ENCODE measurements at places on chromosomes 3 and 15.

DNA sequence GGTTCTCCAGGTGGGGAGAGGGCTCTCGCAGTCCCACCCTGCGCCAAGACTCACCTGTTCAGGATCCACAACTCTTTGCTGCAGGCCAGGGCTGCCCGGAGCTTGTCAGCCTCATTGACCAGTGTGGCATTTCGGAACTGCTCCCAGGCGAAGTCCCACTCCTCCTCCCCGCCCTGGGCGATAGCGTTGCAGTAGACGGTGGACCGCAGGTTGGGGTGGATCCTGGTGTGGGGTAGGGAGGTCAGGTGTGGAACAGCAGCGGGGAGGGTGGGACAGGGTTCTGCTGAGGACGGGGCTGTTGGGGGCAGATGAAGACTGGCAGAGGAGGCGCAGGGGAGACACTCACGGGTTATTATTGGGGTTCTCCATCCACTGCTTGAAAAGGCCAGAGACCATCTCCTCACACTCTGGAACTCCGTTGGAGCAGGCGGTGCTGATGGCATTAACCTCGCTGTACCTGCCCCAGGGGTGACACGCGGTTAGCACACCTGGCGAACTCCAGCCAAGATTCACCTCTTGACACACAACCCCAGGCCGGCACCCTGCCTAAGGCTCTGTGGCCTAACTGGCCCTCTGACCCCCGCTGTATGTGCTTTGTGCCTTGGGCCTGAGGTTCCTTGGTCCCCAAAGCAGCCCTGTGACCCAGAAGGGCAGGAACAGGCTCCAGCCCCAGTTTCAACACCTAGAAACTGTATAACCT lies 16.1 kb downstream of the MESP2 start:
- no peak for DNase-seq

GRCh38 chr3:164155400-164155799 lies 922.9 kb downstream of the SI start:
- no peak for DNase-seq

GRCh38 chr3:41029356-41029755 lies 169.9 kb upstream of the CTNNB1 start:
- DNase-seq: no peak

- peak; percentile 63 for DNase-seq
These were observed 11.4 kb upstream of the CYP11A1 start for GRCh38 chr15:74378848-74379247.

GRCh38 chr3:30688776-30689641 lies 82.6 kb downstream of the TGFBR2 start:
- DNase-seq: peak; percentile 43

- no peak for DNase-seq
These were observed 19.8 kb downstream of the MAPKBP1 start for GRCh38 chr15:41794081-41794480.

GRCh38 chr3:128340904-128341555 lies 125.7 kb downstream of the DNAJB8 start:
- DNase-seq: no peak

DNA sequence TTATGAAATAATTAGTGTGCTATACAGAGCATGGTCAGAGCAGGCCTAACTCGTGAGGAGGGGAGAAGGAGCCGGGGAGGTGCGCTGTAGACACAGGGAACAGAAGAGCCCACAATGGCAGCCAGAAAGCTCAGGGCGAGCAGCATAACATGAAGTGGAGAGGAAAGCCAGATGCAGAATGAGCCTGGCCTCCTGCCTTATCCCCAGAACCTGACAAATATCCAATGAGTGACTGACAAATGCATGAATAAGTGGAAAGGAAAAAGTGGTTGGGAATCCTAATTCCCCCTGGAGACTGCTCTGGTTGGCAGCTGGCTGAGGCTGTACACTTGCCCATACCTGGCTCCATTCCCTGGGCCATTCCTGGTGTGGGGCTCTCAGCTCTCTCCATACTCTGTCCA lies 9.2 kb upstream of the MST1R start:
- no peak for DNase-seq

GRCh38 chr15:36653851-36654250 lies 74.4 kb downstream of the CDIN1 start:
- DNase-seq: no peak

- no peak for DNase-seq
These were observed 31.5 kb upstream of the TM4SF4 start for GRCh38 chr3:149442851-149443544.

DNA sequence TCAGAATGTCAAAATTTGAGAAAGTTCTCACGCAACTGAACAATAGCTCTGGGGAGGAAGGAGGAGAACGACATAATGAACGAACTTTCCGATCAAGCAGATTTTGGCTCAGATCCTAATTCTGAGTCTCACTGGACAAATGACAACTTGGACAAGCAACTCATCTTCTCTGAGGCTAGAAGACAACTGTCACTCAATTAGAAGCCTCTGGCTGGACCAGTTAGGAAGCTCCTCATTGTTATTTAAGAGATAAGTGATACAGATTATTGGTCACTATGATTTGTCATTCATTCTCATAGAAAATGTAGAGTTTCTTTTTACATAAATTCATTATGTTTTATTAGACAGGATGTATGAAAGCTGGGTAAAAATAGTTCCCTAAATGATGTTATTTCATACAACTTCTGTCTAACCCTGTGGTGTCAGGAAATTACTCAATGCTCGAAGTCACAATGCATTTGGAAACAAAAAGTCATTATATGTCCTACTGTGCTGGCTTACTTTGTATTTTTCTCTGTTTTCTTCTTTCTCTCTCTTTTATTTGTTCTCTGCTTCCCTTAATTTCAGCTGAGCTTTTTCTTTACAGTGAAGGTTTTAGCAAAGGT lies 11.0 kb upstream of the C3orf49 start:
- DNase-seq: no peak

GRCh38 chr3:161153480-161153879 lies 48.3 kb upstream of the B3GALNT1 start:
- DNase-seq: no peak

DNA sequence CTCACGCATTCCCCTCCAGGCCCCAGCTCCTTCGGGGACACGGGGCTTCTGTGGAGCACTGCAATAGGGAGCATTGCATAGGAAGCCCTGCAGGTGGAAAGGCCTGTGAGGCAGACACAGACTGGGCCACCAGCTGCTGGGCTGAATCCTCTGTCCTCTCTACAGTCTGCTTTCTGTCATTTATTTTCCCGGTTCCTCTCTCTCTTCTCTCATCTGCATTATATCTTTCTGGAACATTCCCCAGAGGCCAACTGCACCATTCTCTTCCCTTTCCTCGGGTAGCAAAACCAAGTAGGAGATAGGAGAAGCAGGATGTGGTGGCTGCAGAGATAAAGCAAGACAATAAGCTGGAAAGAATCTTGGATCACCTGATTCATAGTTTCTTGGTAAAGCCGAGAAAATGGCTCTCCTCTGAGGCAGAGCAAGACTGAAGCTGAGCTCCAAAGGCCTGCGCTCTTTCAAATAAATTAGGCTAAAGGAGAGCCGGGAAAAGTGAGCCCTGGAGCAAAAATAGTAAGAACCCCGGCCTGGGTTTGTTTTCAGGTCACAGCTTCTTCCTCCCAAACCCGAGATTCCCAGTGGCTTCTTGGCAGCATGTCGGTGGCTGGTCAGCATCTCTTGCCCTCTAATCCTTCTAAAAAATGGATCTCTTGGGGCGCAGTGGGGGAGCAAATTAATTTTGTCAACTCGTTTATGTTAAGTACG lies 5.3 kb downstream of the TM4SF4 start:
- no peak for DNase-seq

- no peak for DNase-seq
These were observed 39.5 kb upstream of the ATP2C1 start for GRCh38 chr3:130854208-130854864.

- no peak for DNase-seq
These were observed 68.2 kb downstream of the SUMF1 start for GRCh38 chr3:4398941-4399245.

GRCh38 chr3:138429665-138430064 lies 4.8 kb upstream of the ESYT3 start:
- no peak for DNase-seq

DNA sequence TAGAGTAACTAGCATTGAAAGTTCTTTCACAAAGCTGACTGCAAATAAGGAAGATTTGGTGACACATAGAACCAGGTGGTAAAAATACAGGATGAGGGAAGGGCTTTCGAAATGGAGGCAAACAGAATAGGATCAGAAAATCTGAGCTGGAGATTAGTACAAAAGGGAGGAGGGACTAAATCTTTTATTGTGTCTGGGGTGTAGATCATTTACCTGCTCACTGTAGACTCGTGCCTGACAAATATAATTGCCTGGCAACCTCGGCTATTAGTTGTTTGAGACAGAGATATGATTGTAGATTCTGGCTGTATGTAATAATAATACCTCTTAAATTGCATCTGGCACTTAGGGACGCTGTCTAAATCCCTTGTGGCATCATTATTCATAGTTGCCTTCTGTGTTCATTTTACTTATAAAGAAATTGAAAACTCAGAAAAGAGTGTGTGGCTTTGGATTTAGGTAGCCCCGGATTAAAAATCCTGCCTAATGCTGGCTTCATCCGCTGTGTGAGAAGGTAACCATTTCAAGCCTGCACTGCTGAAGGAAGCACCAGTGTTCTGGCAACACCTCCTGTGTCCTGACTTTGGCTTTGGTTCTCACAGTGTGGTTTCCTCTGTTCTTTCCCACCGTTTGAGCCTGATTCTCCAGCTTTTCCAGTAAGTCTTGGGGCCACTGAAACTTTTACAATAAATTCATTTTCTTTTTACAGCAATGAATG lies 25.0 kb upstream of the GPR160 start:
- DNase-seq: peak; percentile 33

DNA sequence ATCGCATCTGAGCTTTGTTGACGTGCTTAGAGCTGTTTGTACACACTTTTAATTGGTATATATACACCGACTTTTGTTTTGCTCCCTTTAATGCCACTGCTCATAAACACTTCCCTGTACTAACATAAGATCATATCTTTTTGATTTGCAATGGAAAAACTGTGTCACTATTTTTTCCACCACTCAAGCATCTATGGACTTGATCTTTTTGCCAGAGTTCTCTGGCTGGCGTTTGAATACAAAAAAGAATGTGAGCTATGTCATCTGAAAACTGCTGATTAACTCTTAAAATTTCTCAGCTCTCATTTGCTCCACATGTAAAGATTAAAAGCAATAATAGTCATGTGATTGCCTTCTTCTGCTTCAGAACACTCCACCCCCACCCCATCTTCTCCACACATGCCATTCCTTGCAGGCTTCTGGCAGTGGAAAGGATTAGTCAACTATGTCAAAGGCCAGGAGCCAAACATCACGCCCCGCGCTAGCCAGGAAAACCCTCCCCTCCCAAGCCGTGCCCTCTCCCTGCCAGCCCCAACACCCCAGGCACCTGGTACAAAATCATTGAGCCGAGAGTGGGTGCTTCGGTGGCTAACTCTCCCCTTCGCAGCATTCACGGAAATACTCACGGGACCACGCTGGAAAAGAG lies 123.4 kb upstream of the MEF2A start:
- DNase-seq: no peak

- no peak for DNase-seq
These were observed 52.6 kb downstream of the TM4SF18 start for GRCh38 chr3:149280671-149281349.

DNA sequence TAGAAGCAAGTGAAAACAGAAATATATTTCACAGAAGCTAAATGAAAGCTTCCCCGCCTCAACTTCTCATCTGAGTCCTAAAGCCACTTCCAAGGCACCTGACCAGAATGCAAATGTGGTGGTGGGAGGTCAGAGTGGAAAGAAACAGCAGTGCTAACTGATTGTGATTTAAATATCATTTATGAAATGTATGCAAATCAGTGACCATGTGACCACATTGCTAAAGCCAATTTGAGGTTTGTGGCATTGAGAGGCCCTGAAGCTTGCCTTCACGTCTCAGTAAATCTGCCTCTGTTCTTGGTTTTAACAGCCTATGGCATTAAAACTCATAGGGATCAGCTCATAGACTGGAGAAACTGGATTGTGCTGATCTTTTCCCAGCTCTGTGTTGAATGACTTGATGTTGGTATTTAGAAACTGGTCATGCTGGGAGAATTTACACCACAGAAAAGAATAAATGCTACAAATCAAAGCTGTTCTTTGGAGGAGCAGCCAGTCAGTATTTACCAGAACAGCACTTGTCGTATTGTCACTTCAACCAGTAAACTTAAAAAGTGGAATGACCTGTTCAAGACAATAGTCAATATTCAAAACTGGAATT lies 481.4 kb upstream of the ALCAM start:
- no peak for DNase-seq

GRCh38 chr3:149657321-149657925 lies 402 bp downstream of the WWTR1 start:
- DNase-seq: no peak

DNA sequence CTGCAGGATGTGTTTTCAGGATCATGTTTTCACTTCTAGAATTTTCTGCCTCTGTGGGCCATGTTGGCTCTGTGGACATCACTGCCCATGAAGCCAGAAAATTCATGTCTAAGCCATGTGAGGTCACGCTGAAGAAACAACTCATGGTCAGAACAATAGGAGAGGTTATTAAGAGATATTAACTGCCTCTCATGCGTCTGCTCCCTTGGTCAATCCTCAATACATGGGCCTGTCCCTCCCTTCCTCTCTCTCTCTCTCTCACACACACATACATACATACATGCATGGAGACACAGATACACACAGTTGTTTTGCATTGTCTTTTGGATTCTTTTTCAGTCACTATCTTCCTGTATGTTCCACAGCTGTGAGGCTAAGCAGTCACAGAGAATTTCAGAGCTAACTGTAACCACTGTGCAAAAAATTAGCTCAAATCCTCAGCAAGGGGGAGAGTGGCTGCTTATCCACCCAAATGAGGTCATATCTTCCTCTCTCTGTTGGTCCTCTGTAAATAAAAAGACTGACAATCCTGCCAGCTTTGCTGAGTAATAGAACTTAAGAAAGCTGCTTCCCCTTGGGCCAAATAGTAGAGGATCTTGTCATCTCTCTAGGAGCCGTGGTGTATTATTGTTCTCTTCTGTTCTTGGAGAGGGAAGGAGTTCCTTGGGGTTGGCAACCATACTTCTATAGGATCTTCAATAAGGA lies 45.6 kb downstream of the LRTM1 start:
- DNase-seq: no peak

- no peak for DNase-seq
These were observed 585.9 kb downstream of the UNC13C start for GRCh38 chr15:54564166-54564565.

GRCh38 chr15:67201136-67201535 lies 53.3 kb downstream of the AAGAB start:
- DNase-seq: no peak

DNA sequence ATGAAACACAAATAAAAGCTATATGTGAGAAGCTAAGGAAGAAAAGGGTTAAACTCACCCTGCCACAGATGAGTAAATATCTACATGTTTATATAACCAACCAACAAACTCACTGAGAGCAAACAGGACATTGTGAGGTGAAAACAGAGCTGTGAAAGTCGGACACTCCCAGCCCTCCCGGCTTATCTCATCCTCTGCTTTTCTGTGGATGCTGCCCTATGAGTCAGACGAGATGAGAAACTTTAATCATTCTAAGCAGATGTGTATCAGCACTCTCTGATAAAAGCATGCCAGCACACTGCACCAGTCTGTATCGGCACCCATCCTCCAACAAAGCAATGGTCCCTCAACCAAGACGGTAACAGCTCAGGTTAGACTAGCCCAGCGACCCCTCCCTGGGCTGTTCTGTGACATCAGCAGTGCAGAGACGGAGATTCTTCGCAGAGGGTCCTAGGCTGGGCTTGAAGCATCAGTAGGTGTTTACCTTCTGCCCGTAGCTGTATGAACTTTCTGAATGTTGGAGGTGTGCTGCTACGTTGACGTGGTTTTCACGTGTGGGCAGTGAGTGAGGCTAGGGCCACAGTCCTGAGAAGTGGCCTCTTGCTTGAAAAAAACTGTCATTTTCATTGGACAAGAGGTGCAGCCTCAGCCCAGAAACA lies 119.8 kb upstream of the ALDH1A3 start:
- DNase-seq: no peak

- no peak for DNase-seq
These were observed 189.1 kb upstream of the MDFIC2 start for GRCh38 chr3:70501561-70501960.

Data from NCI-H2081 (cell line).